ENCODE measurements at places on chromosomes 12 and 14.
A peak's percentile ranks its signal among the peaks of the same experiment; 100 is the strongest.

DNA sequence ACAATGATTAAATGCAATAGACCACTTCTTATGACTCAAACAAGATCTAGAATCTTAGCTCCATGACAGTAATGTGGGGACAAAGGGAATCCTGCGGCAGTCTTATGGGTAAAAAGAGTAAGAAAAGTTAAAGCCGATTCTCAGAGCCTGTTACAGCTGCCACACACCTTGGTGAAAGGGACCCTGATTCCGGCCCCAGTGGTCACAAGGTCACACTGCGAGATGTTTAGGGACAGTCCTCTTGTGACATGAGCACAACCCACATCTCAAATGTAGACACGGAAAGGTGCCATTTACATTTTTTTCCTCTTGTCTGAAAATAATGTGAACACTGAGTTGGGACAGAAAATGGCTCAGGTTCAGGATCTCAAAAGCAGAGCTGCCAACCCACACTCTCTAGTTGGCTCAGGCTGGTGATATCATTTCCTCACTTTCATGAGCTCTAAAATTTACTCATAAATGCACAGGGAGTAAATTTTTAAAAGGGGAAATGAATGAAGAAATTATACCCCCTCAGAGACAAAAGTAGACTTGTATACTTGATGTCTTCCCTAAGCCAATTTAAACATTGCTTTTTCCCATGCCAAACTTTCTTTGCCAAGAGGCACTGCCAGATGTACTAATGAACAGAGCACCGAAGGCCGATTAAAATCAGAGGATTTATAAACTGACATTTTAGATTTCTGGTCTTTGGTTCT is 113.1 kb upstream of the OVCH1 start:
- no peak for DNase-seq

DNA sequence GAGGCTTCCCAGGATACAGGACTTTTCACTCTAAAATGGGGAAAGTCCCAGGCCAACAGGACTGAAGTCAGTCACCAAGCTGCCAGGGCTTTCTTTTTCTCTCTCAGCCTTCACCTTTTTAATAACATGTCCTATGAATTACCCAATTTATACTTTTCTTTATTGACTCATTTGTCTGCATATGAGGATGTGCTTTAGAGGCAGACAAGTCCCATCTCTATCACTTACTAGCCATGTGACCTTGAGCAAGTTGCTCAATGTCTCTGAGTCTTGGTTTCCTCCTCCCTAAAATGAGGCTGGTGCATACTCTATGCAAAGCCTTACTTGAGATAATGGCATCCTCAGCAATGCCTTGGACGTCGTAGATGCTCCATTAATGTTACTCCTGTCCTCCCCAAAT is 98.1 kb upstream of the TMPO start:
- DNase-seq = peak; percentile 44

DNA sequence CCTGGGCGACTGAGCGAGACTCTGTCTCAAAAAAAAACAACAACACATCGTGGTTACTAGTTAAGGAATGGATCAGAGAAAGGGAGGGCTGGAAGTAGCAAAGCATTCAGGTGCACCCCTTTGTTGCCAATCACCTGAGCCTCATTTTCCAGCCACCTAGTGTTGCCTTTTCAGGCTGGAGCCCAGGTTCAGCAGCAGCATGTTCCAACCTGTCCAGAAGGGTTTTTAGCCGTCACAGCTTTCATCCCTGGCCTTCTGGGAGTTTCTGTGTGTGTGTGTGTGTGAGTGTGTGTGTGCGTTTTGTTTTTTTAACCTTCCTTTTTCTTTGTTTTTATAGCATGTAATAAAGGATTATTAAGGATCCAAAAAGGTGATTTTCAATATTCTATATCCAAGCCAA is 121.1 kb upstream of the ATF1 start:
- DNase-seq = no peak

- no peak for DNase-seq
Measured at GRCh38 chr12:124630791-124631313, 63.4 kb upstream of the NCOR2 start.

GRCh38 chr12:114481200-114481535 is 75.2 kb upstream of the TBX5 start:
- DNase-seq = no peak

Data from hematopoietic multipotent progenitor cell treated with erythropoietin and hydrocortisone succinate and interleukin-3 and kit ligand, for 4 days (in vitro differentiated cells).